ENCODE measurements at places on chromosomes 4 and X.

DNA sequence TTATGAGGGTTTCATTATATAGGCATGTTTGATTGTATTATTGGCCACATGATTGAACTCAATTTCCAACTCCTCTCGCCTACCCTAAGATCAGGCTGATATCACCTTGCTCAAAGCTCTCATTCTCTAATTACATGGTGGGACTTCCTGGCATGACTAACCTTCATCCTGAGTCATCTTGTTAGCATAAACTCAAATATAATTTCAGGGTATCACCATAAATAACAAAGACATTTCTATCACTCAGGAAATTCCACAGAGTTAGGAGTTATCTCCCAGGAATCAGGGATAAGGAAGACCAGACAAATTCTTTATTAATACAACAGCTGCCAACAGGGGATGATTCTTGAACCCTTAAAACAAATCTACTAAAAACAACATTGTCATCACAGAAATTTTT lies 90.7 kb downstream of the NDST3 start:
- no peak for DNase-seq

- DNase-seq, result no peak
These were observed 52.7 kb upstream of the TET2 start for GRCh38 chr4:105093975-105094374.

GRCh38 chrX:68894142-68894512 lies 65.3 kb downstream of the EFNB1 start:
- DNase-seq, result no peak

DNA sequence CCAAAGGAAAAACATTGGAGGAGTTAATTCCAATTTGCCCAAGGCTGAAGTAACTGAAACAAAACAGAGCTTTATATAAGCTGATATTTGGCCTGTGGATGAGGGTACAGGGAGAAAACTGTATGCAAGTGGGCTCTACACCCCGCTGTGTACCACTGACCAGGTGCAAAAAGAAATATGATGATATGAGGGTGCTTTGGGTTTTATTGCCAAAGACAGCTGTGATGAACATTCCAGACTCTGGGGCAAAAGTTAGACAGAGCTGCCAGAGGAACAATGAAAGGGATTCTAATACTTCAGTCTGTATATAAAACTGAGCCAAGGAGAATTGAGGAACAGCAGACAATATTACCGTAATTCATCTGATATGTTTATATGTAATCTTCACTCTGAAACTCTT lies 117.4 kb downstream of the MID1 start:
- DNase-seq, result no peak

DNA sequence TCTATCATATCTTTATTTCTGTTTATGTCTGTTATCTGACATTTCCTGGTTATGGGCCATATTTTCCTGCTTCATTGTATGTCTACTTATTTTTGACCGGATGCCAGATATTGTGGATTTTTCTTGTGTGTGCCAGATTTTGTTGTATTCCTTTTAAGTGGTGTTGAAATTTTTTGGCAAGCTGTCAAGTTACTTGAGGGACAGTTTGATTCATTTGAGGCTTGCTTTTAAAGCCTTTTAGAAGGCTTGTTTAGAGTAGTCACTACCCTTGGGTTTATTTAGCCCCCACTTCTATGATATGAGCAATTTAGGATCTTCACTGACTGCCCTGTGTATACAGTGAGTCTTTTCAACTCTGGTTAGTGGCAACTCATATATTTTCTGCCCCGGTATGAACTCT lies 29.2 kb upstream of the NPY2R start:
- no peak for DNase-seq

GRCh38 chr4:70522626-70523025 lies 4.3 kb downstream of the AMTN start:
- no peak for DNase-seq

- no peak for DNase-seq
These were observed 71.6 kb downstream of the GPC3 start for GRCh38 chrX:133913658-133914388.

DNA sequence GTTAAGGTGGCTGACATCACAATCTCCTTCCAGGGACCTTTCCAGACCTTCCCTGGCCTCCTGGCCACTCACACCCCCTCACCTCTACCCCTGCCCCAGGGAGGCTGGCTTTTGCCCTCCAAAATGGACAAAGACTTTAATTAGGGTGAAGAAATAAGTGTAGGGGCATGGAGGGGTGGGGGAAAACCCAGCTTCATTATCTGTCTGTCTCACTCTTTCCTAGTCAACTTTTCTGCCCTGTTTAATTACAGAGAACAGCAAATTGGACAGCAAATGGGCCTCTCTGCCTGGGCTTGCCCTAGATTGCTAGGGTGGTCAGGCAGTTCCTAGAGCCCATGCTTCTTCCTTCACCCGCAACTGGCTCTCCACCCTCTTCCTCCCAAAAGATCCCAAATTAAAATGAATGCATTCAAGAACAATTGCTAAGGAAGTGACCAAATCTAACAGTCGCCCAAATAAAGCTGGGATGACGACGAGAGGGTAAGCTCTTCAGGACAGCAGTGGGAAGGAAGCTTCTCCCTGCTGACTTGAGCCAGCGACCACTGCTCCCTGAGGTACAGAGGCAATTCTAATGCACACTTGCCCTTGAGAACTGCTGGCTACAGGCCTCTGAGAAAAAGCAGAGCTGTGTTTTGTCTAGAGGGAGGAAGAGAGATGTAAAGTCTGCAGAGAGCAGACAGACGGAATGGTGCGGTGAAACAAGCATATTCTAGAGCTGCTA lies 12.4 kb downstream of the RAI2 start:
- no peak for DNase-seq

DNA sequence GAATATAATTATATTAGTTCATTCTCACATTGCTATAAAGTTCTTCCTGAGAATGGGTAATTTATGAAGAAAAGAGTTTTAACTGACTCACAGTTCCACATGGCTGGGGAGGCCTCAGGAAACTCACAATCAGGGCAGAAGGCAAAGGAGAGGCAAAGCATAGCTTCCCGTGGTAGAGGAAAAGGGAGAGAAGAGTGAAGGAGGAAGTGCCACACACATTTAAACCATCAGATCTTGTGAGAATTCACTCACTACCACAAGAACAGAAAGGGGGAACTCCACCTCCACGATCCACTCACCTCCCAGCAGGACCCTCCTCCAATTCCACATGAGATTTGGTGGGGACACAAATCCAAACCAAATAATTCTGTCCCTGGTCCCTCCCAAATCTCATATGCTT lies 773.4 kb upstream of the INTU start:
- DNase-seq, result no peak

GRCh38 chr4:128393101-128393704 lies 105.6 kb upstream of the PGRMC2 start:
- no peak for DNase-seq

GRCh38 chrX:48475296-48475695 lies 703 bp upstream of the FTSJ1 start:
- DNase-seq, result no peak

GRCh38 chr4:14871676-14872430 lies 130.4 kb upstream of the CPEB2 start:
- DNase-seq, result peak; percentile 18

DNA sequence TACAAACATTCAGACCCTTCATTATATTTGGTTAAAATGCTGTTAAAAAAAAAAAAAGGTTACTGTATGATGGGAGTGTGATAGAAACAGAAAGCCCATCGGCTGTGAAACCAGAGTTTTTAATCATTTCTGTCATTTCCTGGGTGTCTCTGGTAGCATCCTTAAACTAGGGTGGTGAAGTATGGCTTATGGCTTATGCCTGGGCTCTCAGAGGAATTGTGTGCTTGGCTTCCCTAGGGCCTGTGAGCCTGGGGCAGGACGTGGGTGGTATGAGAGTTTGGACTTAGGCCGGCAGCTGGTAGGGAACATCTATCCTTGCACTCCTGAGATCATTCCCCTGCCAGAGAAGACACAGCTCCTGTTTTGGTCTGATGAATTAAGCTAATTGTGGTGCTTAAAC lies 52.2 kb downstream of the DCUN1D4 start:
- DNase-seq, result no peak

DNA sequence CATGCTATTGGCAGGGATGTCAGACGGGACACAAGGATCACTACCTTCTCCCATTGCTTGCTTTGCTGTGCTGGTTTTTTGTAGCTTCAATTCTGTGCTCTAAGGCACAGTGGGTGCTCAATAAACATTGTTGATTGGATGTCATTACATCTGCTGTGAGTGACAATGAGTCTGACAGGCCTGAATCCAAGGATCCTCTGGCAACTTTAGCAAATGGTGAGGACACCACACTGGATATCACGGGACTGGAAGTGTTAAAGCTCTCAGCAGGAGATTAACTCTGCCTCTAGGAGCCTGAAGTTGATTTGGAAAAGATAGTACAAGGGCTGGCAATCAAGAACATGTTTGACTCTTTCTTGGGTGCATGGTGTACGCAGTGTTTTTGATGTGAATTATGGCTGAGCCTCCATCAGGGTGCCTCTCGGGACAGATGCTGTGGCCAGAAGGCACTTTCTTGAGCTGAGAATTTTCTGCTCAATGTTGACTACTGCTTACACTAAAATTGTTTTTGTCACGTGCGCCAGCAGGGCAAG lies 217.9 kb downstream of the ARAP2 start:
- DNase-seq, result no peak

GRCh38 chr4:109298279-109299010 lies 4.0 kb downstream of the COL25A1 start:
- DNase-seq, result no peak
